GM12878 (cell line): ENCODE measurements at places on chromosomes 16 and 17. TPM values are rescaled to one million over a fixed set of nuclear protein-coding genes. Genes with fewer than 3 reads are reported as not detected.

WNT9B gene
- polyA plus RNA-seq: not detected in 2 replicates

CNTD1 gene
- polyA plus RNA-seq: 1.1 and 1.5 TPM in 2 replicates

RASL10B gene
- not detected in 2 replicates for polyA plus RNA-seq

MYH2 gene
- polyA plus RNA-seq: not detected in 2 replicates

GRCh38 chr16:49499869-49500610 lies 126.4 kb downstream of the C16orf78 start:
- no peaks in the 10 kb centered on the region for H3K36me3 ChIP-seq
- peaks cover 14% of the 10 kb centered on the region for H3K4me1 ChIP-seq
- no peak overlapping the region for H3K4me3 ChIP-seq
- no peak for DNase-seq

DNA sequence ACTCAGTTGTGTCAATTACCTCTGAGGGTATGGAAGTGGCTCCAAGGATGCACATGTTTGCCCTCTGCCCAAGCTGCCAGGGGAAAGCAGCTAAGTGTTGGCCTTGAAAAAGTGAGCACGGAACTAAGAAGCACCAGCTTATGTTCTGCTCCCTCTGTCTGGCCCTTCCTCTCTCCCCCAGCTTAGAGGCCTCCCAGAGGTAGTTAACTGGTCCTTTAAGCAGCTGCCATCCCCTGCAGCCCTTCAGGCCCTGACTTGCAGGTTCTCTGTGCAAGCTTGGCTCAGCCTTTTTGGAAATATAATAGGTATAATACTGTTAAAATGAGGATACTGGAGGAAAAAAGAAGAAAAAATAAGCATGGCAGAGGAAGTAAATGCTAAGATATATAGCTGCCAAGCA lies 7.0 kb upstream of the UBE2Z start:
- no peaks in the 10 kb centered on the region for H3K27me3 ChIP-seq
- H3K4me1 ChIP-seq: no peaks in the 10 kb centered on the region
- 0 out of 2 replicates have a peak, but pooled peaks cover 1% of the 10 kb centered on the region for H3K36me3 ChIP-seq
- no peak for DNase-seq
- H3K27ac ChIP-seq: no peak overlapping the region

DNA sequence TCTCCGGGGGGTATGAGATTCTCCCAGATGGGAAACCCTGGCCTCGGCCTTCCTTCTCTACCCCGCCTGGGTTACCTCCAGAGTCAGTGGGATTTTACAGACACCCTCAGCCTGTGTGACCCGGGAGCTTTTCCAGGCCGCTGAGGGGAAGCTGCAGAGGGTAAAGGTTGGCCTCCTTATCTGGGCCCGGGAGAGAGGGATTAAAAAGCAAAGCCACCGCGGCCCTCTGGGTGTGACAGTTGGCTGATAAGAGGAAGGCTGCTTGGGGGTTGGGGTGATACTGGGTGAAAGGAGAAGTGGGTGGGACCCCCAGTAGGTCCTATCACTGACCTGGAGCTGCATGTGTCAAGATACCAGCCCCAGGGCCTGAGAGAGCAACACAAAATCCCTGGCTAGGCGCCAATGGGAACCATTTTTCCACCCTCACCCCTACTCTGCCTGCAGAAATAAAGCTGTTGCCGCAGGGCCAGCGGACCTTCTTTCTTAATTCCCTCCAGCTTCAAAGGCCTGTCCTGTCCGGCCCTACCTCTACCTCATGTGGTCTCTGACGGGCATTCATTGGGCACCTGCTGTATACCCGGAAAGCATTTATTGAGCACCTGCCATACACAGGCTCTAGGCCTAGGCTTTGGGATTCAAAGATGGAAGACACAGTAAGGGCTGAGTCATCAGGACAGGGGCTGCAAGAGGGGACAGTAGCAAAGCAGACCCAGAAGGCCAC lies 77.6 kb upstream of the GSE1 start:
- DNase-seq: no peak
- no peak overlapping the region for H3K27ac ChIP-seq
- no peaks in the 10 kb centered on the region for H3K27me3 ChIP-seq
- no peak overlapping the region for H3K4me3 ChIP-seq
- no peaks in the 10 kb centered on the region for H3K4me1 ChIP-seq

DNA sequence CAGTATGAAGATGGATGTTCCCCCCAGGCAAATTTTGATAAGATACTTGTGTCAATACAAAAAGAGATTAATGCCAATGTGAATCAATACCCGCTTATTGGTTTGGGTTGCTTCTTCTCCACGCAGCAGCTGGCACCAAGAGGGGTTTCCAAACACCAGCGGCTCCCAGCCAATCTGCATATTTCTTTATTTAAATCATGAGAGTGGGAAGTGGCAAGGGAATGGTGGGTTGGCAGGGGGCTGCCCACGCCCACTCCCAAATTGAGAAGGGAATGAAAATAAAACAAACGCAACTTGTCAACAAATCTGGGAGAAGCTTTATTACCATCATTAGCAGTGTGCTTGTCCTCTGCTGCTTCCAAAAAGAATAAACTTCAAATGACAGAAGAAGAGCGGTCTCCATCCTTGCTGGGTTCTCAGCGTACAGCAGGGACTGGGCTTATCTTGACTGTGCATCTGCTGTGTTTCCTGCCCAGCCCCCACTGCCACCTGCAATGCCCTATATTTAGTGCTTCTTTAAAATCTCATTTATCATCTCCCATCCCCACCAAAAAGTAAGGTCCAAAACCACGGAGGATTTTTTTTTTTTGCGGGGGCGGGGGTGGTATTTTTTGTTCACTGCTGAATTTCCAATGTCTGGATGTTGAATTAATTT lies 34.9 kb upstream of the C16orf78 start:
- H3K4me1 ChIP-seq: no peaks in the 10 kb centered on the region
- no peak for DNase-seq
- H3K27ac ChIP-seq: no peak overlapping the region
- no peaks in the 10 kb centered on the region for H3K36me3 ChIP-seq
- H3K4me3 ChIP-seq: no peak overlapping the region
- no peaks in the 10 kb centered on the region; the same call in 1 of the 2 replicates for H3K27me3 ChIP-seq

DNA sequence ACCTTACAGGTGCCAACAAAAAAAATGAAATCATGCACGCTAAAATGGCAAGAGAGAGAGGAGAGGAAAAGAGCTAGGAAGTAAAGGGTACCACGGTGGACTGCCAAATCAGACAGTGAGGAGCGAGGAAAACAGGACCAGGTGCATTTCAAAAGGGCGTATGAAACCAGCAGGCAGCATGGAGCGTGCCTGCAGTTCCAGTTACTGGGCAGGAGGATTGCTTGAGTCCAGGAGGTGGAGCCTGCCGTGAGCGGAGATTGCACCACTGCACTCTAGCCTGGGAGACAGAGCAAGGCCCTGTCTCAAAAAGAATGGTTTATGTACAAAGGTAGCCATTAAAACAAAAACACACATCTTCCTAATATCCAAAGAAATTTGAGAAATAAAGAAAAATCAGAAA lies 16.4 kb downstream of the USP36 start:
- H3K4me1 ChIP-seq: no peaks in the 10 kb centered on the region
- H3K27me3 ChIP-seq: no peaks in the 10 kb centered on the region
- no peak overlapping the region for H3K27ac ChIP-seq

DNA sequence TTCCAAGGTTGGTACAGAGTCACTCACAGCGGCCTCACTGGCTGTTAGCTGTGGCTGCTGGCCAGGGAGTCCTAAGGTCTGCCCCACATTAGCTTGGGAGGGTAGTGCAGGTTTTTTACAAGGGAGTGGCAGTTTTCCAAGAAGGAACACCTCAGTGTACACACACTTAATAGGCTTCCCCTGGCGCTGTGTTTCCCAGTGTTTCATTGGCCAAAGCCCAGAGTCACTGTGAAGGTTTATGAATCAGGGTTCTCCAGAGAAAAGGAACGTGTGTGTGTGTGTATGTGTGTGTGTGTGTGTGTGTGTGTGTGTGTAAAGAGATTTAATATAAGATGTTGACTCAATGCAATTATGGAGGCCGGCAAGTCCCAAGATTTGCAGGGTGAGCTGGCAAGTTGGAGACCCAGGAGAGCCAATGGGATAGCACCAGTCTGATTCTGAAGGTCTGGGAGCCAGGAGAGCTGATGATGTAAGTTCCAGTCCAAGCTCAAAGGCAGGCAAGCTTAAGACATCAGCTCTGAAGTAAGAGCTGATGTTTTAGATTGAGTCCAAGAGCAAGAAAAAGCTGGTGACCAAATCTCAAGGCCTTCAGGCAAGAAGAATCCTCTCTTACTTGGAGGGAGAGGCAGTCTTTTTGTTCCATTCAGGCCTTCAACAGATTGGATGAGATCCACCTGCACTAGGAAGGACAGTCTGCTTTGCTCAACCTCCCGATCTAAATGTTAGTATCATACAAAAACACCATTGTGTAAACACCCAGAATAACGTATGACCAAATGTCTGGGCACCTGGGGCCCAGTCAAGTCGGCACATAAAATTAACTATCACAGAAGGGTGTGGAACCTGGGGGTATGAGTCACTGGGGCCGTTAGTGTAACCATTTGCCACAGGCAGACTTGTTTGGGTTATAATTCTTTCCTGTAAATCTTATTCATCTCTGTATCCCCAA lies 206.8 kb downstream of the PRKCA start:
- H3K27ac ChIP-seq: no peak overlapping the region
- H3K36me3 ChIP-seq: no peaks in the 10 kb centered on the region
- no peak for DNase-seq
- H3K27me3 ChIP-seq: no peaks in the 10 kb centered on the region
- H3K4me3 ChIP-seq: no peak overlapping the region
- H3K4me1 ChIP-seq: no peaks in the 10 kb centered on the region
